IMR-90 (cell line): ENCODE measurements at places on chromosomes 12 and 14. TPM values are rescaled to one million over a fixed set of nuclear protein-coding genes. Genes with fewer than 3 reads are reported as not detected.

DNA sequence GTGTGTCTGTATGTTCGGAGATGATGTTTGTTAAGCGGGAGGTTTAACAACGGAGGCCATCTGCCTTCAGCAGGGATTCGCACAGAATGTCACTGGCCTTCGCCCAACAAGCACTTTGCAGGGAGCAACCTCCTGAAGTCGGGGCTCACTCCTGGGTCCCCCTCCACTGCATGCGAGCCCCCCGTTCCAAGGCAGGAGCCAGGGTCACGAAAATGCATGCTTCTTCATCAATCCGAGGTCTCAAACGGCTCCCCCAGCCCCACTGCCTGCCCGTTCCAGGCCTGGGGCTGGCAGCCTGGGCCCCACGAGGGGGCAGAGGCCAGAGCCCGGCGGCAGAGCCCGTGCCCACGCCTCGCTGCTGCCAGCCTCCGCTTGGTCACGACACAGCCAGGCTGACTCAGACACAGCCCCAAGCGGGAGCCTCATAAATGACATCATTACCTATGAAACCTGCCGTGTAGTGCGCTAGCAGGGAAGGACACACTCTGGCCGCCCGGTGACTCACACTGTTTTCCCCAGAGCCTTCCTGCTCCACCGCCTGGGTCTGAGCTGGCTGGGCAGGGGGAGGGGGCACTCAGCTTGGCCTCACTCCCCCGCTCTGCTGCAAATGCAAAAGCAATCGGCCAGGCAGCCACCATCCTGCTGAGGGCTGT is 169.5 kb upstream of the RTL1 start:
- H3K36me3 ChIP-seq: peaks cover 27% of the 10 kb centered on the region
- peak overlapping the region; percentile 42 for H3K27ac ChIP-seq
- peaks cover under 1% of the 10 kb centered on the region; the same call in 1 of the 2 replicates for H3K27me3 ChIP-seq
- peak; percentile 98 for DNase-seq

GRCh38 chr12:112165624-112166023 is 40.3 kb downstream of the TRAFD1 start:
- H3K27ac ChIP-seq: no peak overlapping the region
- H3K4me1 ChIP-seq: no peaks in the 10 kb centered on the region
- no peak overlapping the region for H3K4me3 ChIP-seq
- H3K27me3 ChIP-seq: no peaks in the 10 kb centered on the region
- DNase-seq: no peak

KCNMB4 gene
- 0.90 and 1.4 TPM in 2 replicates for total RNA-seq

GRCh38 chr12:48852734-48853688 is 1.0 kb upstream of the DDX23 start:
- peak; percentile 89 for DNase-seq
- peaks cover 6% of the 10 kb centered on the region for H3K4me1 ChIP-seq
- no peak overlapping the region; the same call in 1 of the 2 replicates for H3K27ac ChIP-seq
- peaks cover 11% of the 10 kb centered on the region; the same call in 1 of the 2 replicates for H3K27me3 ChIP-seq
- H3K4me3 ChIP-seq: peak overlapping the region; percentile 41; the same call in 1 of the 2 replicates
- H3K36me3 ChIP-seq: peaks cover 1% of the 10 kb centered on the region

- H3K4me1 ChIP-seq: peaks cover 5% of the 10 kb centered on the region
- no peak overlapping the region for H3K4me3 ChIP-seq
- DNase-seq: no peak
- no peak overlapping the region for H3K27ac ChIP-seq
These were observed 16.8 kb upstream of the FAR2 start for GRCh38 chr12:29132316-29132715.

DPY19L2 gene
- total RNA-seq: 0.90 and 1.4 TPM in 2 replicates
